ENCODE measurements at places on chromosomes 6 and 20. TPM values are rescaled to one million over a fixed set of nuclear protein-coding genes. Genes with fewer than 3 reads are reported as not detected.

Gene TMEM217
- 0.80 TPM for total RNA-seq

Gene UBD
- not detected for total RNA-seq

- H3K36me3 ChIP-seq: no peaks in the 10 kb centered on the region
- H3K4me1 ChIP-seq: no peaks in the 10 kb centered on the region
Observed at GRCh38 chr20:57326667-57327455, 2.7 kb upstream of the SPO11 start.

DNA sequence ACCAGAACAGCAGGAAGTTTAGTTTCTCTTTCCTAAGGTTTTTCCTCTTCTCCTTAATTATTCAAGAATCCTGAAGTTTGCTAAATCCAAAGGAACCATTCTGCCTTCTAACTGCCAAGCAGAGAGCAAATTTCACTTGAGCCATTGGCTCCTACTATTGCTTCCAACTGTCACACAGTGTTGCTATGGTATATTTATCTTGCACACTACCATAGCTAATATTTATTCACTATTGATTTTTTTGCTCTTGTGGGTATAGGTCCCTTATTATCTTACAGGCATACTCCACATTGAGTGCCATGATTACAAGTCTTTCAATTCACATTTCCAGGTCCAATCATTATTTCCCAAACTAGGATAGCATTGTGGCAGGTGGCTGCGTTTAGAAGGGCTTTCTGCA is 266.7 kb upstream of the FLRT3 start:
- H3K36me3 ChIP-seq: no peaks in the 10 kb centered on the region
- H3K4me1 ChIP-seq: no peaks in the 10 kb centered on the region
- no peak overlapping the region for H3K4me3 ChIP-seq
- H3K27me3 ChIP-seq: no peaks in the 10 kb centered on the region

DNA sequence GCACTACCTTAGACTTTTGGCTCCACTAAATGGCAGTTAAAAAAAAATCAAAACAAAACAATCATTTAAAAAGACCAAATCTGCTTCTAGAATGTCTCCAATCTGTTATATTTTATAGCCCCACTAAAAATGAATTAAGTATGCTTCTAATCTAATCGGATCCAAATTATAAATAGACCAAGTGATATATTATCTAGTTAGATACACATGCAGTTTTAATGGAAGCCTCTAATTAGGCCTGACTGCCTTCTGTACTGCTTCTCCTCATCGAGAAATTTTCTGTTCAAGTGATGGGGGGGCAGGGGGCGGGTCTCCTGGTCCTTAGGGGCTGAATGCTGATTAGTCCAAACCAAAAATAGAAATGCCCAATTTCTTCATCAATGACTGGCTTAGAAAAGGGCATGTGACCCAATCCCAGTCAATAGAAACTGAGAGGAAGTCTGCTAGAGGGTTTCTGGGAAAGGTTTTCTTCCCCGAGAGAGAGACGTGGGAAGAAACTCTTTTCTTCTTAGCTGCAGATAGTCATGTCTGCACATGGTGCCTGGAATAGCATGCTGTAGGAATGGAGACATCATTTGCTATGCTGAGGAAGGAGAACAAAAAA is 6.9 kb downstream of the SESN1 start:
- H3K4me3 ChIP-seq: peak overlapping the region; percentile 74
- peak overlapping the region; percentile 99 for H3K27ac ChIP-seq
- H3K27me3 ChIP-seq: no peaks in the 10 kb centered on the region
- no peak for DNase-seq
- peaks cover 17% of the 10 kb centered on the region for H3K36me3 ChIP-seq

DNA sequence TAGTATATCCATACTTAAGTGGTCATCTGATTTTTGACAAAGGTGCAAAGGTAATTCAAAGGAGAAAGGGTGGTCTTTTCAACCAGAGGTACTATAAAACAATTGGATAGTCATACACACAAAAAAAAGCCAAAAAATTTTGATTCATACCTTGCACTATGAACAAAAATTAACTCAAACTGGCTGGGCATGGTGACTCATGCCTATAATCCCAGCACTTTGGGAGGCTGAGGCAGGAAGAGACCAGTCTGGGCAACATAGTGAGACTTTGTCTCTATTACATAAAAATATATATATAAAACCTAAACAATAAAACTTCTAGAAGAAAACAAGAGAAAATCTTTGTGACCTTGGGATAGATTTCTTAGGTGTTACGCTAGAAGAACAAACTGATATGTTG is 43.8 kb upstream of the ADIG start:
- H3K4me3 ChIP-seq: no peak overlapping the region
- peaks cover 97% of the 10 kb centered on the region for H3K36me3 ChIP-seq
- no peak overlapping the region for H3K27ac ChIP-seq
- H3K27me3 ChIP-seq: no peaks in the 10 kb centered on the region
- no peaks in the 10 kb centered on the region for H3K4me1 ChIP-seq
- DNase-seq: no peak

DNA sequence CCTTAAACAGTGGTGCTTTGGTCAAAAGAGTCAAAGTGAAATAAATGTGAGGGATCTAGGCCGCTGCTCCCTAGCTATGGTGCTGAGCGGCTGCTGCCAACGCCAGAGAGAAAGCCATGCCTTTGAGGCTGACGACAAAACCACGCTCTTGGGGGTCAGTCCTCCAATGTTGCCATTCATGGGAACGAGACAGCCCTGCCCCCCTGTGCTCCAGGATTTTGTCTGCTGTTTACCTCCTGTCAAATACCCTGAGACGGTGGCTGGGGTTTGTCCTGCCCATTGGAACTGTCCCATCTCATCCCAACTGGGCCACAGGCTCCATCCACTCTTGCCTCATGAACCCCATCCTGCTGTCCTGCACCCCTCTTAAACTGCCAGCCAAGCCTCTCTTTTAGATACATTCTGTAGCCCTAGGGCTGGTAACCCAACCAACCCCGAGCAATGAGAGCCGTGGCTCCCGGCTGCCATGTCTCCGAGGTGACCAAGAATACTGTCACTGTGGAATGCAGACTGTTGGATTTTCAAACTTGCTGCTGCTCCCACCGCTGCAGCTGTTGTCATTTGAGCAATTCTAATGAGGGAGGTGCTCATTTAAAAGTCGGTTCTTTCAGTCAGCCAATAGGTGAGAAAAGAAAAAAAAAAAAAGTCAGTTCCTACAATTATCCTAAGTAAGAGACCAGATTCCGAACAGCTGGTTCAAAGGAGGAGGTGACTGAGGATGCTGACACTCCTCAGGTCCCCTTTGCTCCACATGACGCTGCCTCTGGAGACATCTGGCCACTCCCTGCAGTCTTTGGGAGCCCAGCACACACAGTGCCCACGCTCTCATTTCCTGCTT is 73.1 kb upstream of the QKI start:
- H3K4me3 ChIP-seq: no peak overlapping the region
- H3K4me1 ChIP-seq: peaks cover 61% of the 10 kb centered on the region
- H3K27me3 ChIP-seq: no peaks in the 10 kb centered on the region
- DNase-seq: no peak
- no peaks in the 10 kb centered on the region for H3K36me3 ChIP-seq
- peak overlapping the region; percentile 49 for H3K27ac ChIP-seq

Measured in left ventricle myocardium inferior (tissue), 1 donor.